ENCODE measurements at places on chromosomes 13 and 19.
A peak's percentile ranks its signal among the peaks of the same experiment; 100 is the strongest.

DNA sequence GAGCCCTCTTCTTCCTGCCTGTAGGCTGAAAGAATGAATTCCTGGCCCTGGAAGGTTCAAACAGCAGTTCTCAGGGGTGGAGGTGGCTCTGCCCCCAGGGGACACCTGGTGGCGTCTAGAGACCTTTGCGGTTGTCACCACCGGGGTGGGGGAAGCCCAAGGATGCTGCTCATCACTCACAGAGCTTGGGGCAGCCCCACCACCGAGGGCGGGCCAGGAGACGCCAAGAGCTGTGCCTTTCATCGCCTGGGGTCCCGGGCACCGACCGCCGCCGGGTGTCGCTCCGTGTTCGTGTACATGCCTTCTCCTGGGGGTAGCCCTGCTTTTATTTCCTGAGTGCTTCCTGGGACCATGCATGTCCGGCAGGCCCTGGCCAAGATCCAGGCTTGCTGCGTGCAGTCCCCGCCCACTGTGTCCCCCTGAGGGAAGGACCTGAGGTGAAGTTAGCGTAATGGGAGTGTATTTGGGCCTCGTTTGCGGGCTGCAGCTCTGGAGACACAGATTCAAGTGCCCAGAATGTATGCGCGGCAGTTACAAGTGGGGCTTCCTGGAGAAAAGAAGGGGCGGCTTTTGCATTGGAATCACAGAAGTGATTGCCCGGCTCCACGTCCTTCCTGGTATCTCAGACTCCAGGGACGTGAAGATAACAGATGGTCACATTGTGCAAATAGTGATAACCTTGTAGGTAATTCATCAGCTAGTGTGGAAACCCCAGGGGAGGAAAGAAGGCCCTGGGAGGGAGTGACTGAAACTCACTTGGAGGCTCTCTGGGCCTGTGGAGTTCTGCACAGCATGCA lies 7.8 kb downstream of the DOT1L start:
- no peak for DNase-seq

DNA sequence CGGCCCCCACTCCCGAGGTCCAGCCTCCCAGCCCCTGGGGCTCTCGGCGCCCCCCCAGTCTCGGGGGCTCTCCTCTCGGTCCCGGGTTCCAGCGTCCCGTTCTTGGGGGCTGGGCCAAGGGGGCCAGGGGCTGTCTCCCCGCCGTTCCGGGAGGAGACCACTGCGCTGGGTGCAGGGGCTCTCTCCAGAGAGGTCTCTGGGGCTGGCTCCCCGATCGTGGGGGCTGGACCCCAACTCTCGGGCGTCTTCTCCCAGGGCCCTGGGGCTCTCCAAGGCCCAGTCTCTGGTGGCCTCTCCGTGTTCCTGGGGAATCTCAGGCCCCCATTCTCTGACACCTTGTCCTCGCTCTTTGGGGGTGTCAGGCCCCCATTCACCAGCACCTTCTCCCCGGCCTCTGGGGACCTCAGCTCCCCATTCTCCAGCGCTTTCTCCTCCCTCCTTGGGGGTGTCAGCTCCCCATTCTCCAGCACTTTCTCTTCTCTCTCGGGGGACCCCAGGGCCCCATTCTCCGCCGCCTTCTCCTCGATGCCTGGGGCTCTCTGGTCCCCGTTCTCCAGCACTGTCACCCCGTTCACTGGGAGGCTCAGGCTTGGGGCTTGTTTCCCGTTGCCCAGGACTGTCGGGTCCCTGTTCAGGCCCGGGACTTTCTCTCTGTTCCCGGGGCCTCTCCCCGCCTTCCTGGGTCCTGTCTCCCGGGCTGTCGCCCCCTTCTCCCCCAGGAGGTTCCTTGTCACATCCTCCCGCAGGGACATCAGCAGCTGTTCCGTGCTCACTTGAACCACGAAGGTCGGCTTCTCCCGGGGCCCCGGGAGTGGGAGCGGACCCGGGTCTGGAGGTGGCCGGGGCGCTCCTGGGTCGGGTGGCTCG lies 13.7 kb downstream of the LMTK3 start:
- DNase-seq: no peak

- no peak for DNase-seq
Measured at GRCh38 chr13:109301726-109302125, 484.7 kb downstream of the IRS2 start.

GRCh38 chr13:41361491-41361890 lies 50.4 kb downstream of the NAA16 start:
- DNase-seq: peak; percentile 73

GRCh38 chr13:43783820-43784219 lies 3.0 kb downstream of the ENOX1 start:
- DNase-seq: peak; percentile 45

- no peak for DNase-seq
Measured at GRCh38 chr19:28701491-28701890, 511.5 kb downstream of the UQCRFS1 start.

GRCh38 chr19:12873891-12874745 lies 7.1 kb downstream of the DNASE2 start:
- DNase-seq: no peak

DNA sequence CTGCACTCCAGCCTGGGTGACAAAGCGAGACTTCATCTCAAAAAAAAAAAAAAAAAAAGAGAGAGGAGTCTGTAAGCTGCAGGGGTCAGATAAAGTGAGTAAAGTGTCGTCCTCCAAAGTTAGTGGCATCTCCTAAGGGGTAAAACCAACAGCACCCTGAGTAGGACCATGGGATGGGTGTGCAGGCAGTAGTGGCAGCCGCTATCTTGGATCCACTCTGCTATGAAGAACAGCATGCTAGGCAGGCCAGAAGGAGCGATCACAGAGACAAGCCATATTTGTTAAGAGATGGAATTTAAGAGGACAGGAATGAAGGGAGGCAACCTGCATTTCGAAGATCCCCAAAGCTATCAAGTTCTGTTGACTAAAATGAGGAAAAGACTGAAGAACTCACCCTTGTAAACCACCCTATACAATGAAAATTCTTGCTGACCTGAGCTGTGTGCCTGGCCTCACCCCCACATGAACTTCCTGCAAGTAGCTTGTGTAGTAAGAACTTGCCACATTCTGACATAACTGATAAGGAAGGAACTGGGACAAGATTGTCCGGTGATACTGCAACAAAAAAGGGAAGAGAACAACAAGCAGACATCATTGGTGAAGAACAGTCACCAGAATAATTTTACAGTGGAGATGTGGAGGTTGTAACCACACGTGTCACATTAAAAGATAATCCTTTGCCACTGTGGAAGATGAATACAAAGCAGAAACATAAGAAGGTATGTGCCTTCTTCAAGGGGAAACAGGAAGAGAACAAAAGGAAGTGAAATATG lies 16.2 kb downstream of the DPY19L3 start:
- peak; percentile 72 for DNase-seq

DNA sequence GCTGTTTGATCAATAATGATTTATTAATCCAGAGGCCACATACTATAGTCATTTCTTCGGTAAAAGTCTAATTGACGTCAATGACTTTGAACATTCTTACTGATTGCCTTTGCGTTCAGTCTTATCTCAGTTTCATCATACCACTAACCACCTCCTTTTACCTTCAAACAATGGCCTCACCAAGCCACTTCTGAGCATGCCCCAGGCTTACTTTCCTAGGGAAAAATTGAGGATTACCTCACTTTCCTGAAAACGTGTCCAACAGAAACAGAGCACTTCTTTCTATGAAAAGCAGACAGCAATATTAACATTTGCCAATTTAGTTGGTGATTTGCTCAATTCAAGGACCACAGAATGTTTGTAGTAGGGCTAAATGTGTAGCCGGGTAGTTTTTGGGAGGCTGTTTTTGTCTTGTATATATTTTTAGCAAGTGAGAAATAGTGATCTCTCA lies 157.6 kb downstream of the KLF5 start:
- DNase-seq: peak; percentile 18

DNA sequence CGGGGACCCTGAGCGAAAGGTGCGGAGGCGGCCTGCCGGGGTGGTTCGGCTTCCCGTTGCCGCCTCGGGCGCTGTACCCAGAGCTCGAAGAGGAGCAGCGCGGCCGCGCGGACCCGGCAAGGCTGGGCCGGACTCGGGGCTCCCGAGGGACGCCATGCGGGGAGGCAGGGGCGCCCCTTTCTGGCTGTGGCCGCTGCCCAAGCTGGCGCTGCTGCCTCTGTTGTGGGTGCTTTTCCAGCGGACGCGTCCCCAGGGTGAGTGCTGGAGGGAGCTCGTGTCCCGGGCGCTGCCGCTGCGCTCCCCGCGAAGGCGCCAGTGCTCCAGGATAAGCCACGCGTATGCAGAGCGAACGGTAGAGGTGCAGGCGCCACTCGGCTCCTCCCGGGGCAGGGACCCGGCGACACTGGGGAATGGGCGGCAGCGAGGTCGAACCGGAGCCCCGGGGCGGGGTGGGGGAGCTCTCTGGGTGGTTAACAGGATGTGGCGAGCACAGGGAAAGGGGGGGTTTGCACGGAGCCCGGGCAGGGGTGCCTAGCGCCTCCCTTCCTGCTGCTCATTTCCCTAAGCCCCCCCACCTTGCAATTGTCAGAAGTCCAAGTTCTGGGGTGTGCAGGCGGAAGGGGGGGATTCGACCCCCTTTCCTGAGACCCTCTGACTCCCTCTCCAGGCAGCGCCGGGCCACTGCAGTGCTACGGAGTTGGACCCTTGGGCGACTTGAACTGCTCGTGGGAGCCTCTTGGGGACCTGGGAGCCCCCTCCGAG lies at the start of gene IL27RA:
Gene IL27RA (plus strand): TSS at position 44 of the 762 bp plus-strand sequence. CDS start 111 bp downstream, at position 155.
- peak; percentile 54 for DNase-seq

- DNase-seq: no peak
Measured at GRCh38 chr13:26348966-26349365, 95.0 kb downstream of the CDK8 start.

DNA sequence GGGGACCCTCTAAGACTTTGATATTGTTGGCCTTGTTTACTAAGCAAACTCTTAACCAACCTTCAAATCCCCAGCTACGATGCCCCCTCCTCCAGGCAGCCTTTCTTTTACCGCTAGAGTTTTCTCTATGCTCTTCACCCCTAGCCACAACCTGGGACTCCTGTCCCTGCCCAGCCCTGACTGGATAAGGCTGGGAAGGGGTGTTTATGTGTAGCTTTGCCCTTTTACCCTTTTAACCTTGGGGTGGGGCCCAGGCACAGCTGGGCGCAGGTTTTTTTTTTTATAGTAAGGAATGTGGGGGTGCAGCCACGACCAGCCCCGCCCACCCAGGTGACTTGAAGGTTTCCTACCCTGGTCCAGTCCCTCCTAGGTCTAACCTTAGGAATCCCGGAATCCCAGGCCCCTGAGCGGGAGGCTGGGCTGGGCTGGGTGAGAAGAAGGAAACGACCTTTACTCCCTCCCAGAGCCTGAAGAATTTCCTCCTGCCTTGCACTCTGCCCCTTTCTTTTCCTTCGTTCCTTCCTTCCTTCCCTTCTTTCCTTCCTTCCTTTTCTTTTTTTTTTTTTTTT lies 12.2 kb downstream of the TJP3 start:
- no peak for DNase-seq

GRCh38 chr19:36256853-36257519 lies 42.1 kb downstream of the ZNF146 start:
- DNase-seq: no peak

DNA sequence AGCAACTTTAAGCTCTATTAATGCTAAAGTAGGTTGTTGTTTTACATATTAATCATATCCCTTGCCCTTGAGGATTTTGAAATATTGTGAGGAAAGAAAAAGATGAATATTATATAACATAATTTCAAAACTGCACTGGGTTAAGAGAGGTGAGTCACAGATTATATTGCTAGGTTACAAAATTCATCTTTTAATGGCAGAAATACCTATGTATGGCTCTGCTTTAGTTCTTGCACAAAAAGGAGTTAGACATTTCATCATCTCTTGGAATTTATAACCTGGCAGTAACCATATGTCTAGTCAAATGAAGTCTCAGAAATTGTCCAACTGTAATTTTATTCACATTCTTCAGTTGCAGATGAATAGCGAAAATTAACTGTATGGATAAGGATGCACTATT lies 2041.1 kb downstream of the OLFM4 start:
- no peak for DNase-seq

DNA sequence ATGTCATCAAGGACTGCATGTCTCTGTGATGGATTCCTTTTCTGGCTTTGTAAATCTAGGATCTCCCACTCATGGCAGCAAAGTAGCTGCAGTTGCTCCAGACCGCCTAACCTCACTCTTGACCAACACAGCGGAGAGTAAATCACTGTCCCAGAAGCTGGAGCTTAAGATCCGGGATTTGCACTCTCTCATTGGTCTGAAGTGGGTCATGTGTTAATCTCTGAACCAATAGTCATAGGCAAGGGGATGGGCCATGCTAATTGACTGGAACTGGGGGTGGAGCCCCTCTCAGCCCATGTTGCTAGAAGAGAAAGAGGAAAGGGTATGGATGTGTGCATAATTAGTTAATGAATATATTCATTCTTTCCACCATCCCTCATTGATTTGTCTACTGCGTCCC lies 34.0 kb downstream of the VAV1 start:
- DNase-seq: no peak

DNA sequence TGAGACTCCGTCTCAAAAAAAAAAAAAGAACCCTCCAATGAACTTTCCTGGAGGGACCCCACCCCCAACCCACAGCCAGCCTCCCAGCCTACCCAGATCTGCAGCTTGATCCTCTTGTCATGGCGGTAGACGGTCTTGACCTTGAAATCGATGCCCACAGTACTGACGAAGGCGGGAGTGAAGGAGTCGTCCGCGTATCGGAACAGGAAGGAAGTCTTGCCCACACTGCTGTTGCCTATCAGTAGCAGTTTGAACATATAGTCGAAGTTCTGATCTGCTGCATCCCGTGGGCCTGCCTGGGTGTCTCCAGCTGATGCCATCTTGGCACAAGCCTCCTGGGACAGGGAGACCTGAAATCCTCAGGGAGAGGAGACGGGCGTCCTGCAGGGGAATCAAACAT lies 2.4 kb downstream of the RAB3D start:
- DNase-seq: no peak

GRCh38 chr19:35486268-35486708 lies 4.0 kb downstream of the KRTDAP start:
- DNase-seq: no peak

DNA sequence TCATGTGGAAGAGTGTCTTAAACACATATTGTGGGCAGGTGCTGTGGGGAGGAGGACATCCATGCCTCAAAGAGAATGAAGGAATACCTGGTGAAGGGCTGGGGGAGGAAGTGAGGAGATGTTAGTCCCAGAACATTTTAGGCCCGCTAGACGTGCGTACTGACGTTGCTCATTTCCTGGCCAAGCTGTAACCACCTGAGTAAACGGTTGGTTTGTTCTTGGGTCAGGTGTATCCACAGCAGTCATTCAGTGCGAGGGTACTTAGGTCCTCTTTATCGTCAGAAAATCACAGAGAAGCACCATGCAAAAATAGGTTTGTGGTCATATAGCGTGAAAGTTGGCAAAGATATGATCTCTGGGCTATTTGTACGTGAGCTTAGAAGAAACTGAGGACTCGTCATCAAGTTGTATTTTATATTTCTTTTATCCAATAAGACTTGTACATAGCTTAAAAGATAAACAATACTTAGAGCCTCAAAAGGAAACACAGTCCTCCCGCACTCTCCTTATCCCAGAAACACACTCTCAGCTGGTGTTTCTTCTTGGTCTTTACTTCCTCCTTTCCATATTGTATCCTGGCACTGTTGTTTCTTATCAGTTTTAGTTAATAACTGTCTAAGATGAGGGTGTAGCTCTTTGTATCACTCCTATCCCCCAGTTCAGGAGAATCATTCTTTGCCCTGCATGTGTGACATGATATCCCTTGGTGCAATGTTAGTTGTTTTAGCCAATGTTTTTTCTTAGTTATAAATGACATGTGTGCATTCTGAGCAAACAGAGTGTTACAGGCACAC lies 52.0 kb downstream of the ARHGEF7 start:
- no peak for DNase-seq

Measured in iris pigment epithelial cell (primary cell).